ENCODE measurements at places on chromosomes 12 and 14.

DNA sequence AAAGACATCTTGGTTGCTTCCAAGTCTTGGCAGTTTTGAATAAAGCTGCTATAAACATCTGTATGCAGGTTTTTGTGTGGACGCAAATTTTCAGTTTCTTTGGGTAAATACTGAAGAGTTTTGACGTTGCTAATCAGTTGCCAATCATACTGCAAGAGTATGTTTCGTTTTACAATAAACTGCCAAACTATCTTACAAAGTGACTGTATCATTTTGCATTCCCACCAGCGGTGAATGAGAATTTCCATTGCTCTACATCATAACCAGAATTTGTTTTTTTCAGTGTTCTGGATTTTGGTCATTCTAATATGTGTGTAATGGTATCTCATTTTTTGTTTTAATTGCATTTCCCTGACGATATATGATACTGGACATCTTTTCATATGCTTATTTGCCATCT lies 190.8 kb upstream of the PARP11 start:
- no peak for DNase-seq

GRCh38 chr14:75280291-75280830 lies 1.7 kb downstream of the FOS start:
- DNase-seq, result no peak

DNA sequence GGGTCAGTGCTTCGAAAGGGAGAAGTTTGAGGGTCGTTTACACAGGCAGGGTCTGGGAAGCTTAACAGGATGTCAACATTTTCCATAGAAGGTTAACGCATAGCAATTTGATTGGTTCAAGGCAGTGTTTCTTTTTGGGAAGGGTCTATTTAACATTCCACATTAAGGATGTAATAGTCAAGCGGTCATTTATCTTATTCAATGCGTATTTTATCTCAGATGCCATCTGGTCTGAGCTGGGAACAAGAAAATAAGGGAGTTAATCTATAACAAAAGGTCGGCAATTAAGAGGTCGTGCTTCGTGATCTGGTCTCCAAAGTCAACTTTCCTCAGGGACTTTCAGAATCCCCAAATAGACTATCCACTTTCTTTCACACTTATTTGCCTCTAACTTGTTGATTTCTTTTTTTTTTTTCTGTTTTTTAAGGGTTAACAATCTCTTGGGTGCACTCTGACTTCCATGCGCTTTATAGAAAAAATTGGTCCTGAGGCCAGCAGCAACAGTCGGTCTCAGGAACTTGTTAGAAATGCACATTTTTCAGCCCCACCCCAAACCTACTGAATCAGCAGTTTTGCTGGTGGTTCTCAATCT lies 550 bp upstream of the RESF1 start:
- no peak for DNase-seq

- DNase-seq, result no peak
These were observed 77.2 kb downstream of the FERMT2 start for GRCh38 chr14:52873694-52874093.

- no peak for DNase-seq
These were observed 419.7 kb upstream of the PRICKLE1 start for GRCh38 chr12:43008953-43009845.

DNA sequence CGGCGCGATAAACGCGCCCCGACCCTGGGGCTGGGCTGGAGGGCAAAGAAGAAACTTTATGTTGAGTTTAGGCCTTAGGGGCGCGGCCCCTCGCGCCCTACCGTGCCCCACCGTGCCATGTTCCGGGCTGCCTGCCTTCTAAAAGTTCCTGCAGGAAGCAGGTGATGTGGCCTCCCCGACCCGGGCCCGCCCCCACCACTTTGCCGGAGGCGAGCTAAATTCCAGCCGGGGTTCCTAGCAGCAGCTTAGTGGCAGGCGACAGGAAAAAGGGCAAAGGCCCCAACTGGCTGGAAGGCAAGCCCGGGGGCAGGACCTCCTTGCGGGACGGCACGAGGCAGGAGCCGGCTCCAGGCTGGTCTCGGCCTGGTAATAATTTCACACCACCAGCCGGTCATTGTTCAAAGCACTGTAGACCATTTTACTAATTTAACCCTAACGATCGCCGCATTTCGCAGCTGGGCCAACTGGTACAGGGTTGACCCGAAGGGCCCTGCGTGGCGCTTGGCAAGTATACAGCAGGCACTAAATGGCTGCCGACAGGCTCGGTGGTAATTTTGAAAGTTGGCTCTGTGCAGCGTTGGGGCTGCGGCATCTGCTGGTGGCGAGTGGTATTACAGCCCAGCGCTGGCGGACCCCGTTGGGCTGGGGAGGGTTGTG lies 895 bp upstream of the CCDC88C start:
- no peak for DNase-seq

DNA sequence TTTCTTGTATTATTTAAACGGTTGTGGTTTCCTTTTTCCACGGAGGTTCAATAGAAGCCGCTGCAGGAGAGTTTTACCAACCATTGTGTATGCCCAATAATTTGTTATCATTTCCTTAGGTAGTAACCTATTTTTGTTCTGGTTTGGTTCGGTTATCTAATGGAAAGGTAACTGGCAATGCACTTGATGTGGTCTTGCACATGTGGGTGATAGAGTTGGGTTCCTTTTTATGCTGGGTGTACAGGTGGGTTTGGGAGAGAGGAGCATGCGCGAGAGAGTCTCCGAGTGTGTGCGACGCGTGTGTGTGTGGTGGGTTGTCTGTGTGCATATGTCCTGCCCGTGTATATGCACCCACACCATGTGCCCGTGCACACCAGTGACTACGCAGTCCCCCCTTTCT lies 102.7 kb upstream of the FKBP4 start:
- no peak for DNase-seq

GRCh38 chr14:35297706-35298105 lies 5.5 kb downstream of the PSMA6 start:
- DNase-seq, result no peak

GRCh38 chr12:107372229-107372658 lies 278.9 kb upstream of the CRY1 start:
- no peak for DNase-seq

DNA sequence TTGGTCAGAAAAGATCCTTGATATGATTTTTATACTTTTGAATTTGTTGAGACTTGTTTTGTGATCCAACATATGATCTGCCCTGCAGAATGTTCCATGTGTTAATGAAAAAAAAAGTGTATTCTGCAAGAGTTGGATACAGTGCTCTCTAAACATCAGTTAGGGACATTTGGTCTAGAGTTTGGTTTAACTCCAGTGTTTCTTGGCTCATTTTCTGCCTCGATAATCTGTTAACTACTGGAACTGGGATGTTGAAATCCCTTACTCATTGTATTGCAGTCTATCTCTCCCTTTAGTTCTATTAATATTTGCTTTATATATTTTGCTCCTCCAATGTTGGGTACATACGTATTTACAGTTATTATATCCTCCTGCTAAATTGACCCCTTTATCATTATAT lies 18.3 kb upstream of the TXNRD1 start:
- DNase-seq, result no peak

- DNase-seq, result peak; percentile 38
These were observed 20.1 kb downstream of the SPRING1 start for GRCh38 chr12:116717466-116718437.

- no peak for DNase-seq
These were observed 24.6 kb upstream of the KIF26A start for GRCh38 chr14:104113631-104114420.

DNA sequence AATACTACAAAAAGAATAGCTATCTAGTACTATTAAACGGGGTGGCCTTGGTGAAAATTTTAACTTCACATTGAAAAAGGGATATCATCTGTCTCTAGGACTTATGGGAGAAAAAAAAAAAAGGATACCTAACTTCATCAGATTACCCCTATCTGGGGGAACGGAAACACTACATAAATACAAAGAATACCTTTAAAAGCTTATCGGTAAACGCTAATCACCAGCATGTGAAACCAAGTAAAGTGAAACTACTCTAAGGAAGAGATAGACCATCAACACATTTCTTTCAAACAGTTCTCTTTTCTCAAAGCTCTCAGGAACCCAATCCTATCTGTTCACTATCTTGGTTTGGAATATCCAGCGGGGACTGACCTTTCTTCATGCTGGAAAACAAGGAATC lies 3.5 kb downstream of the KICS2 start:
- DNase-seq, result no peak

DNA sequence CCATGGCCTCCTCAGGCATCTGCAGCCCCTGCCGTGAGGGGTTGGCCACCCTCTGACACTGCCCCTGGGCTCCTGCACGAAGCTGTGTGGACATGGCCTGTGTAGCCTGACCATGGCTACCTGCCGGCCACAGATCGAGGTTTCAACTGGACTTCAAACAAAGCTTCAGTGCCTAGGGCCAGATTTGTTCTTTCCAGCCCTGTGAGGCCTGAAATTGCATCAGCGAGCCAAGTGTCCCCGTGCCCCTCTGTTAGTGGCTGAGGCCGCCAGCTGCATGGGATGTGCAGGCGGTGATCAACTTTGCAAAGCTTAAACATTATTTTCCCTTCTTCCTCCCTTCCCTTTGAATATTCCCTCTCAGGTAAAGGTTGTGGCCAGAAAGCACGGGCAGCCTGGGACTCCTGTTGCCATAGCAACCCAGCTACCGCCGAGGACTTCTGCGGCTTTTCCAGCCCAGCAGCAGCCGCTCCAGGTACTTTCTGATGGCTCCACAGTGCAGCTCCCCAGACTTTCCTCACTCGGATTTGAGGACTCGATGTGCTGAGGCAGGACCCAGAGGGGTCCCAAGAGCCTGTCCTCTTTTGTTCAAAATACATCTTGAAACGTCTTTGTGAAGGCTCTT lies 35.8 kb downstream of the DDX51 start:
- no peak for DNase-seq

- no peak for DNase-seq
These were observed 645.0 kb upstream of the NOVA1 start for GRCh38 chr14:27242874-27243273.

DNA sequence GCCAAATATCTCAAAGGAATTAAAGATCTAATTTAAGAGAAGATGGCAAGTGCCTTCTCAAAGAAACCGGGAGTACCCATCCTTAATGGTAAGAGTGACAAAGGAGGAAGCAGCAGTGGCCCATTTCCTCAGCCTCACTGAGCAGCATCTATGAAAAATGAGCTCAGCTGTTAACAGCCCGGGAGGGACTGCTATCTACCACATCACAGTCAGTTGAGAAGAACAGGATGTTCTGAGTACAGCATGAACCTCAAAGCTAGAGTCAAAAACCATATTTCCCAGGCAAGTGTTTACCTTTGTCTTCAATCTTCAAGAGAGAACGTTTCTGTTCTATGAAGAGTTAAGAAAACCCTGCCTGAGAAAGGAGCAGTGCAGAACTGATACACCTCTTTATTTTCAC lies 115.0 kb downstream of the BTG1 start:
- DNase-seq, result no peak

DNA sequence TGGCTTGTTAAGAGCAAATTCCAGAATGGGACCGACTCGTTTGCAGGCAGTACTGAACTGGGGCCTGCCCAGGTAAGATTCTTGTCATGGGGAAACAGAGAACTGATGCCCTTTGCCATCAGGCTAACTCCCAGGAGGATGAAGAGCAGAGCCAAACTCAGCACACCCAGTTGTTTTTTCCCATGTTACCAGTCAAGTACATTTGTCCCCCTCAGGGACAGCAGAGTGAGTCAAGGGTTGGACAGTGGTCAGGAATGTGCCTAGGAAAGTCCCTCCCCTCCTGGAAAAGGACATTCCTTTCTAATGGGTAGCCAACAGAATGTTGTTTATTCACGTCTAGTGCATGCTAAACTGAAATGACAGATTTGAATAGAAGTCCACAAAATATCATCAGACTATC lies 1.6 kb downstream of the ART4 start:
- no peak for DNase-seq

Measured in putamen (tissue), 1 donor.